ENCODE measurements at places on chromosomes 2 and 18. TPM values are rescaled to one million over a fixed set of nuclear protein-coding genes. Genes with fewer than 3 reads are reported as not detected.

The MAP3K19 gene
- not detected for total RNA-seq

- DNase-seq, result no peak
These were observed 2.5 kb upstream of the ANKRD39 start for GRCh38 chr2:96860065-96861029.

DNA sequence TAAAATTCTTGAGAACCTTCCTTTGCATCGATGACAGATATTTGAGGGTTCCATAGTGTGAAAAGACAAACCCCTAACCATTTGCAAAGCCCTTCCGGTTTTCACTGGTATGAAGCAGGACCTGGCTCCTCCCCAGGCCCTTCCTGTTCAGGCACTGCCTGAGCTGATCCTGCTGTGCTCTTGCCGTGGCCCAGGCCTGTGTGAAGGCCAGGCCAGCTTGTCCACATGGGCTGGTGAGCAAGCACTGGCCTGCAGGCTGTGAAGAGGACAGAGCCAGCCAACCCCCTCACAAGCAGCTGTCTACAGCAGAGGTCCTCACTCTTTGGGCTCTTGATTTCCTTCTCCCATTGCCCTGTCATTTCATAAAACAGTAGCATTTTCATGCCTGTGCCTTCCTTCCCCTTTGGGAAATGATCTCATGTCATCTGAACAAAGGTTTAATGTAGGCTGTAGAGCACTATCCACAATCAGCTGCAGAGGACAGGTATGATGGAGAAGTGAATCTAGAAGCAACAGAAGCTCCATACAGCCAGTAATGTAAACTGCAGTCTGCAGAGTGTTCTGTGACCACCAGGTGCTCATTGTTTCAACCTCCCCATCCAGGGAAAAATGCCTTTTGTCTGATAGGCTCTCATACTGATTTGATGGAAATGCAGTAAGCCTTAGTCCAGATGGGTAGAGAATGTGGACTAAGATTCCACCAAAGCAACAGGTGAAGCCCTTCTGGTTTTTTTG, 19.8 kb downstream of the MPHOSPH10 start:
- DNase-seq, result no peak

- DNase-seq, result no peak
These were observed 228.3 kb downstream of the DYSF start for GRCh38 chr2:71681626-71682025.

- no peak for DNase-seq
These were observed 114.6 kb downstream of the VIT start for GRCh38 chr2:36811071-36811470.

The TMEFF2 gene
- total RNA-seq, result not detected

Data from B cell (primary cell).